Urothelium cell line (cell line): ENCODE measurements at places on chromosomes 12 and 14.

GRCh38 chr14:61553730-61554641 lies 141.3 kb upstream of the HIF1A start:
- DNase-seq, result peak; percentile 79

DNA sequence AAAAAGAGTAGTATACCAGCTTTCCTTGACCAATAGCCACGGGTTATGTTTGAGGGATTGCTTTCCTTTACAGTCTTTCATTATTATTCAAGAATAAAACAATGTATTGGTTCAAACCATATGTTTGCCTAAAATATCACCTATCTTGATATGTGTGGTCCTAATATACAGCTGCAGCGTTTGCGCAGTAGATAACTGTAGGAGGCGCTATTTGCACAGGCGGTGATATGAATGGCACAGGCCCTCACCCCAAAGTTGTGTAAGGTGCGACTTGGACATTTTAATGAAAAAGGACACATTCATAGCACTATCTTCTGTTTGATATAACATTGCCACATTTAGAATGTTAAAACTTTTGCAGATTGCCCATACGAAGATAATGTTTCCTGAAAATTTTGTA lies 298.4 kb downstream of the TRHDE start:
- no peak for DNase-seq

- no peak for DNase-seq
These were observed 20.7 kb downstream of the KRT85 start for GRCh38 chr12:52346593-52346992.

GRCh38 chr14:68682166-68683103 lies 110.4 kb downstream of the ZFP36L1 start:
- peak; percentile 94 for DNase-seq
